C1 segment of cervical spinal cord (tissue), 14 donors: ENCODE measurements at places on chromosomes 7 and 10.

- DNase-seq, result no peak
Observed at GRCh38 chr10:35270100-35270499, 66.2 kb upstream of the CCNY start.

DNA sequence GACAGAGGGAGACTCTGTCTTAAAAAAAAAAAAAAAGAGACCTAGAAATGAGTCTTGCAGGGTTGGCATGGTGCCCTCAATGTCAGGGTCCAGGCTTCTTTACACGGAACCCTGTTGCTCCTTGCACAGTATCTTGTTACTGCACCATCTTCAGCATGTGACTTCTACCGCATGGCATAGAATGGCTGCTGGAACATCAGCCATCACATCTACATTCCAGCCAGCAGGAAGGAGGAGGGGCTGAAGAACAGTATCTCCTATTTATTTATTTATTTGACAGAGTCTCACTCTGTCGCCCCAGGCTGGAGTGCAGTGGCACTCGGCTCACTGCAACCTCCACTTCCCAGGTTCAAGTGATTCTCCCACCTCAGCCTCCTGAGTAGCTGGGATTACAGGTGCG is 3.7 kb upstream of the ACHE start:
- no peak for DNase-seq

GRCh38 chr7:13293264-13294002 is 606.0 kb downstream of the ARL4A start:
- DNase-seq, result no peak

DNA sequence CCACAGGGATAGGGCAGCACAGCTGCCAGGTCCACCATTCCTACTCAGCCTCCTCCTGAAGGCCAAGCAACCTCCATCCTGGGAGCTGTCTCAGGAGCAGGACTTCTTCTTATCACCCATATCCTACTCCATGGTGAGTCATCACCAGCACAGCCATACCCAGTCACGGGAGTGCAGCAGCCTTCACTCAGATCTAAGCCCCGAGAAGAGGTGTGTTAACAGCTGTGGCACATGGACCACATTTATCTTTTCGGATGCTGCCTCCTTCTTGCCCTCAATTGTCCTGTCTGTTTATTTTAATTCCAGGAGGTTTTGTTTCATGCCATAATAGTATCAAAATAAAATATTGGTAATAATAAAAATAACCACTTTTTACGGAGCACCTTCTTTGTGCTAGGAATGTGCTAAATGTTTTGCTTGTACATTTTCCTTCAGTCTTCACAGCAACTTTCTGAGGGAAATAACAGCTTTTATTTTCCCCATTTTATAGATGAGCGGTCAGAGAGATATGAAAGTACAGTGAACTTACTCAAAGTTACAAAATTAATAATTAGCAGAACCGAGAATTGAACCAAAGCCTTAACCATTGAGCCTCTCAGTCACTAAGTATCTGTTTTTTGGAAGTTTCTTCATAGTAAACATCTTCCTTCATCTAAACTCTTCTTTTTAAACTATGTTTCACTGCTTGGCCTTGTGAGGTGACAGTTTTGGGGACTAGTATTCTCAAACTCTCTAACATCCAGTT is 2.5 kb upstream of the KEL start:
- DNase-seq, result no peak

DNA sequence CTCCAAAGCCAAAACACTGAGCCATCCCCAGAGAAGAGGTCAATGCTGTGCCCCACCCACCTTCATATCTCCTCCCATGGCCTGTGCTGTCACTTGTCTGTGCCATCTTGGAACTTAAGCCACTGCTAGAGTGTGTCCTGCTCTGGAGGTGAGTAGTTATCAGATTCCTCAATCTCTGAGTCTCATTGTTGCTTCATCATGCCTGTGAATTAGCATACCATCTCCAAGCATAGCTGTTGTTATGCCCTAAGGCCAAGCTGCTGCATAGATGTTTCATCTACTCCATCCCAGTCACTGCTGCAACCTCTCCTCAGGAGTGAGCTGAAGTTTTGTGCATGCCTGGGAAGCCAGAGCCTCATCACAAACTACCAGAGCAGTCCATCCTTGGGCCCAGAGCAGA is 349.0 kb downstream of the ZWINT start:
- no peak for DNase-seq

DNA sequence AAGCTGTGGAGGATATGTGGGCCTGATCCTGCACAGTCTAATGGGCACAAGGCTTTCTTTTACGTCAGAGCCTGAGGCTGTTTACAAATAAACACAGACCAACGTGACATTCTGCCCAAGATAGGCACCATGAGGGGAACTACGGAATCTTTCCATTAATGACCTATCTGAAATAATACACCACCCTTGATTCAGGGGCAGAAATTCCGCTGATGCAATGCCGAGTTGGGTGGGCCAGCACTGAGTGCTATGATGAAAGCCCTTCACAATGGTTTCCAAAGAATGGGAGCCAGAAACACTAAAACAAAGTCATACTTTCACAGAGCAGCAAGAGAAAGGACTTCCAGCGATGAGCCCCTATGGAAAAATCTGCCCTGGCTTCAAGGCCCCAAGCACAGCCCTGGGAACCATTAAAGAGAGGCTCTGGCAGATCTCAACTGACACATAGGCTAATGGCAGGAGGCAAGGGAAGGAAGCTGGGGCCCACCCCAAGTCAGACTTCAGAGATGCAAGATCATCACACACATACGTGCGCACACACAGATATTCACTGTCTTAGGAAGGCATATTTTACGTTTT is 72.2 kb upstream of the DLX6 start:
- no peak for DNase-seq

GRCh38 chr10:127175357-127176110 is 20.9 kb downstream of the INSYN2A start:
- DNase-seq, result no peak
